ENCODE measurements at places on chromosomes 16 and 17.
A peak's percentile ranks its signal among the peaks of the same experiment; 100 is the strongest.

GRCh38 chr17:73603971-73604370 is 40.3 kb downstream of the SDK2 start:
- no peak for DNase-seq

- no peak for DNase-seq
These were observed 3.1 kb upstream of the SLC13A2 start for GRCh38 chr17:28470266-28470913.

- DNase-seq = no peak
These were observed 54.4 kb downstream of the C17orf67 start for GRCh38 chr17:56779322-56779721.

DNA sequence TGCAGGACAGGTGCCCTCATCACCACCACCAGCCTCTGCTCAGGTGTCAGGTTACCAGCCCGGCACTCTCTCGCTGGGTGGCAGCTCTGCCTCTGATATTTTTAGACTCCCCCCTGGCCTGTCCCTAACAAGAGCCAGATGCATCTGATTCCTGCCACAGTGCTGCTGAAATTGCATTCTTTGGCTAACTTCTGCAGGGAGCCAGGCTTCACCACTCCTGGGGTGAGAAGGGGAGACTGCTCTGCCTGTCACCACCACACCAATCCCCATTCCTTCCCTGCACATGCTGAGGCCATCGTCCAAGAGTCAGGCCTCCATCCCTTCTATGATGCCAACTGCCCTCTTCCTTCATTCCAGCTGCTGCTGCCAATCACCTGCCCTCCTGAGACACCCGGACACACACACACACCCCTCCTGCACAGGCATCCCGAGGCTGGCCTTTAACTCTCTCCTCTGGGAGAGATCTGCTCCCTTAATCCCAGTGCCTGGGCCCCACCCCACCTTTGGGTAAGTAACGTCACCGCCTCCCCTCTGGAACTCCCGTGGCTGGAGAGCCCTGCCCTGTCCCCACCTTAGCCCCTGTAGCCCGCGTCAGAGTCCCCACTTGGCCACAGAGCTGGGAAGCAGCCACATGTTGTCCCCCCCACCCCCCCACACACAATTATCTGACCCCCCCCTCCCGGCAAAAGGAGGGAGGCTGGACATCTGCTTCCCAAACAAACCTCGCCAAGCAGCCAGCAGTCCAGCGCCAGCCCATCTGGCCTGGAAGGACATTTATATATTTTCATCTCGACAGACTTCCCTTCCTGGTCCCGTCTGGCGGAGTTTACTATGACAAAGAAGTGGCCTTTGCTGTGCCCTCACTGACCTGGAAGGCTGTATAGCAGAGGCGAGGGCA is 2.8 kb downstream of the EMP2 start:
- no peak for DNase-seq

DNA sequence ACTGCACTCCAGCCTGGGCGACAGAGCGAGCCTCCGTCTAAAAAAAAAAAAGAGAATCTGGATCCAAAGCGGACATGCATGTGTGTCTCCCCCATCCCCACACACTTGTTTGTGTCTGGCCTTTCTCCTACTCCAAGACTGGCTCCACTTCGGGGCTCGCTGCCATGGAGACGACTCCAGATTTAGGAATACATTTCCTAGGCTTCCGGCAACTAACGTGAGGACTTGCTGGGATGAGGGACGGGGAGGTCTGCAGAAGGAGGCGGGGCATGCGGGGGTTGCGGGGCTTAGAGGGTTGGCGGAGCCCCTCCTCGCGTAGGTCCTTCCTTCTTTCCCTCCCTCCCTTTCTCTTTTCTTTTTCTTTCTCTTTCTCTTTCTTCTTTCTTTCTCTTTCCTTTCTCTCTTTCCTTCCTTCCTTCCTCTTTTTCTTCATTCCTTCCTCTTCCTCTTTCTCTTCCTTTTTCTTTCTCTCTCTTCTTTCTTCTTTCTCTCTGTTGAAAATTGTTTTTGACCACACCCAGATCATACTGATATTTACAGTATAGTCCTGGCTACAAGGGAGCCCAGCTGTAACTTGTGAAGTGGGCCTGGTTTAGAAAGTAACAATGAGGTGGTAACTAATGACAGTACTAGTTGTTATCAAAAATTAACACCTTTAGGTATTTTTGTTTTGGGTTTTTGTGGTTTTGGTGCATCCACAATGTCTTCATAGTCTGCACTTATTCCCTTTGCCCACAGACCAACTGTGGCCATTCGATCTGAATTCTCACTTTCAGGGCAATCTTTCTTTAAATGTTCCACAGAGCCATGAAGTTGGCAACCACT is 25.2 kb downstream of the MIS12 start:
- DNase-seq = no peak

DNA sequence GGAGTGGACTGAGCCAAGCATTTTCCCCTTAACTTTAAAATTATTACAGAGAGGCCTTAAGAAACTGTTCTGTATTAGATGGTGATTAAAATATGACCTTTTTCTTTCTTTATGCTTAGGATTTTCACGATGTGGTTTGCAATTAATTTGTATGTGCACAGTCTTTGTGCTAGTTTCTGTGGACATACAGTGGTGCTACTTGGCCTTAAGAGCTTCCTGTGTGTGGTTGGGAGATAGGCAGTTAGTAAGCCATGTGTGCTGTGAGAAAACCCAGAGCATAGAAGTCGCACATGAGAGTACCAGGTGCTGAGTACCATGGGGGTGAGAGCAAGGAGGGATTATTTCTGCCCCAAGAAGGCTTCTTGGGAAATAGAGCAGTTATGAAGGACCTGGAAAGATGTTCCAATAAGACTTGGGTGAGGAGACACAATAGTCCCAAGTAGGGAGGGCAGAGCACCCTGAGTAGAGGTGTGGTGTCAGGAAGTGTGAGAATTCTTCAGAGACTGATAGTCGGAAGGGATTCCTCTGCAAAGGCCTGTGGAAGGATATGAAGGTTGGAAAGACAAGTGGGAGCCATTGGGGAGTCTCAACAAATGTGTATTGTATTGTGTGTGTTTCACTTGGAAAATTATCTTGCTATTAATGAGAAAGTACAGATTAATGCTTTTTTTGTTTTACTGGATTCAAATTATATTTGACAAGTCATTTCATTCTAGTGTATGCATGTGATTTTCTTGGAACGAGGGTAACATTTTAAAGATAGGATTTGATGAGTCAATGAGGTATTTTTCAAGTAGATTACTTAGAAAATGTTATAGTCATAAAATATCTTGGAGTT is 239.9 kb downstream of the PRKCA start:
- peak; percentile 74 for DNase-seq

DNA sequence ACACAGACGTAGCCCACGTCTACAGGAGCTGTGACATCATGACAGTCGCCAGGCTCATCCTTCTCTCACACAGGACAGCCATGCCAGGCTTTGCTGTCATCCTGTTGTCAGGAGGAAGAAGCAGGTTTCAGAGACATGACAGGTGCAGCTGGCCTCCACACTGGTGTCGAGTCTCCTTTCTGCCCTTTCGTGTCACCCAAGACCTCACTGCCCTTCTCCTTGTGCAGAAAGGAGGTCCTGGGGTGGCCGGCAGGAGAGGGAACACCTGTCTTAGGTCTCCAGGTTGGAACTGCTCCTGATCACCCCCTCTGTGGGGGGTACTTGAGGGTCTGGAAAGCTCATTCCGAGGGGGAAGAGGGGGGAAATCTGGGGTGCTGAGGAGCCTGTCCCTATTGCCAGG is 41.6 kb upstream of the IRF8 start:
- DNase-seq = no peak

DNA sequence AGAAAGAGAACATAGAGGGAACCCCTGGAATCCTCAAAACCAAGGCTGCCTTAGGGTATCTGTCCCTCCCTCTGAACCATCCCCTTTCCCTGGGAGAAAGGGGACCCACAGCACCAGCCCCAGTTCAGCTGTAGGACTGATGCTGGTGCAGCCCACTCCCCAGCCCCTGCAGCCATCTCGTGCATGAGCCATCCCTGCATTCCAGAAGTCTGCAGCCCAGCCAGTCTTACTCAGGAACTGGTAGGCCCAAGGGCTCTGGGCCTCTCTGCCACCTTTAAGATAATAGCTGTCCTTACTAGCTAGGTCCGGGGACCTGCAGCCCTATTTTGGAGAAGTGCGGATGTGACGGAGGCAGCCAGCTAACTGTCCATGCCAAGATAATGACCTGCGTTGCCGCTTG is 6.0 kb upstream of the EVPL start:
- DNase-seq = no peak

DNA sequence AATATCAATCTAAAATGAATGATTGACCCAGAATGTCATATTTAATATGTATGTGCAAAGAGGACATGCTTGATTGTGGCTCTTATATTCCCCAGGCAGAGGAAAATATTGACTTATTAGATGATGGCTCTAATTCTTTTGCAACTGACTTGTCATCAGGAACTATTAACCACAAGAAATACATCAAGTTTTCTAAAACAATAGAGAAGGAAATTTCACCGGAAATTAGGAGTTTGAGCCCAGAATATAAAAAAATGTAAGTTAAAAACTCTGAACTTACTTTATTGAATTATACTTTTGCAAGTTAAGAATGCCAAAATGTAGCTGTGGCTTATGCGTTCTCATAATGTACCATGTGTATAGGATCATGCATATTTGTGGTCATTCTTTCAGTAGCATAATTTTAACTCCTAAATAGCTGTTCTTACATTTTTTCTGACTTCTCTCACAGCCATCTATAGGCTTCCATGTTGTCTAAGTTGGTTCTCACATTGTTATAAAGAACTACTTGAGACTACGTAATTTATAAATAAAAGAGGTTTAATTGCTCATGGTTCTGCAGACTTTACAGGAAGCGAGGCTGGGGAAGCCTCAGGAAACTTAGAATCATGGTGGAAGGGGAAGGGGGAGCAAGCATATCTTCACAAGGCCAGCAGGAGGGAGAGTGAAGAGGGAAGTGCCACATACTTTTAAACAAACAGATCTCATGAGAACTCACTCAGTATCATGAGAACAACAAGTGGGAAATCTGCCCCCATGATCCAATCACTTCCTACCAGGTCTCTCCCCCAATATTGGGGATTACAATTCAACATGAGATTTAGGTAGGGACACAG is 11.6 kb downstream of the EFCAB13 start:
- no peak for DNase-seq

All from ACHN (cell line).